Dorsolateral prefrontal cortex (tissue), 122 donors: ENCODE measurements at places on chromosomes 2 and 18.

- peak; percentile 42 for DNase-seq
Observed at GRCh38 chr2:47905386-47906156, 727 bp downstream of the FBXO11 start.

DNA sequence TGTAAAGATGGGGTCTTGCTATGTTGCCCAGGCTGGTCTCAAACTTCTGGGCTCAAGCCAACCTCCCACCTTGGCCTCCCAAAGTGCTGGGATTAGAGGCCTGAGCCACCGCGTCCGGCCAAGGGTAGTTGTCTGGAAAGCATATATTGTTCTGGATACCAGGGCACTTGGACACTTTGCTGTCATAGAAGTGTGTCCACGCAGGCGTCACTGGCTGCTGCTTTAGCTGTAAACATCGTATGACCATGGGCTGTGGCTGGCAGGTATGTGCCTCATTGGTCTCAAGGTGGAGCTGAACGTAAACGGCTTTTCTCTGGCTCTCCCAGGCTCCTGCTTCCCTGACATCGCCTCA, 3.2 kb upstream of the GPR35 start:
- no peak for DNase-seq

- no peak for DNase-seq
Observed at GRCh38 chr2:69977906-69978482, 16.6 kb upstream of the ASPRV1 start.

GRCh38 chr2:20453087-20453486, 6.2 kb downstream of the RHOB start:
- DNase-seq: no peak

DNA sequence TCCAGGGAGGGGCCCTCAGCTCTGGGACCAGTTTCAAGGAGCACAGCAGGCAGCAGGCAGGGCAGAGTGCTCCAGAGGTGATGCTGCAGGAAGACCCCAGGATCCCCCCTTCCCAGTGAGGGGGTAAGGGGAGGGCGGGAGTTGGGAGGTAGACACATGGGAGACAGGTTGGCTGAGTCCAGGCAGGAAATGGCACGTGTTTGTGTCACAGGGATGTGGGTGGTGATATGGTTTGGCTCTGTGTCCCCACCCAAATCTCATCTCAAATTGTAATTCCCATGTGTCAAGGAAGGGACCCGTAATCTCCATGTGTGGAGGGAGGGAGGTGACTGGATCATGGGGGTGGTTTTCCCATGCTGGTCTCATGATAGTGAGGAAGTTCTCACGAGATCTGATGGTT, 25.2 kb upstream of the OTOS start:
- DNase-seq: no peak
